ENCODE measurements at places on chromosomes 5 and 9.

DNA sequence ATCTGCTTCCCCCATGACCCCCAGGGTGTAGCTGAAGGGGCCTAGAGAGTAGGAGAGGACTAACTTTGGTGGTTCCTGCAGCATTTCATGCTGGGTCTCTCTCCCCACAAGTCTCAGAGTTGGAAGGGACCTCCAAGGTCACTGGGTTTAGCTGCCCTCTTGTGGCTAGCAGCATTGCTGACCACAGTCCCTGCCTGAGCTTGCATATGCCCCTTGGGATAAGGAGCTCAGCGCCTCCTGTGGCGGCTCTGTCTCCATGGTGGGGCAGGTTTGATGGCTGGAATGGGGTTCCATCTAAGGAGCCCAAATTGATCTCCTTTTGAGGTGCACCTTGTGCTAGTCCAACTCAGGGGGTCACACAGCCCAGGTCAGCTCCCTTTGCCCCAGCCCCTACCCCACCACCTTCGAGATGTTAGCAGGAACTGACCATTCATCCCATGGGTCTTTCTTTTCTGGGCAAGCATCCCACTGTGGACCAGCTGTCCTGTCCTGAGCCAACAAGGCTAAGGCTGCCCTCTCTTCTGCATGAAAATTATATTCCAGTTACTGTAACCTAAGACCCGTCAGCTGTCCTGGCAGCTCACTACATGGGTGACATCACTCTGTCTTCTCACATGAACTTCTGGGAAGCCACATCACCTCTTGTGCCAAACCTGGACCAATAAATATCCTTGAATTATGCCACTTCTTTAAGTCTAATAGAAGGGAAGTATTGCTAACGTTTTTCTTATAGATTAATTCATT is 196.2 kb downstream of the HSPA4 start:
- no peaks in the 10 kb centered on the region for H3K36me3 ChIP-seq
- H3K27ac ChIP-seq = no peak overlapping the region
- no peaks in the 10 kb centered on the region for H3K27me3 ChIP-seq
- peak; percentile 47 for DNase-seq

DNA sequence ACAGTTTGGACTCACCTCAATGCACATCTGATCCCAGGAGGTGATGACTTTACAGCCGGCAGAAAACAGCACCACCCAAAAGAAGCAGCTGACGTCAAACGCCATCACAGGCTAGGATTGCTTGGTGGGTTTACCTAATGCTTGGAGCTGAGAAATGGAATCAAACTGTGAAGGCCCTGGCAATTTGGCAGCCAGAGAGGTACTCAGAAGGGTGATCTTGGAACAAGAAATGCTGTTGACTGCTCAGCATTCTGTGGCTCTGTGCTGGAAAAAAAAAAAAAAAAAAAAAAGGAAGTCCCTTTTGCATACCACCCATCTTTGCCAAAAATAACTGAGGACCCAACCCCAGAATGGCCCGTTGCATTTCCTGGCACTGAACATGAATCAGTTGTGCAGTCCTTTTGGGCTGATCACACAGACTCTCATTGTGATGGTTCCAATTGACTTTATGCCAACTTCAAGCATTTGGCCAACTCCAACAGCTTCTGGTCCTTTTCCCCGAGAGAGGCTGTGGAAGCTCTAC is at the start of gene CD180:
Gene CD180, minus strand, starts transcription at position 263 of the 523 bp plus-strand sequence. Its CDS starts 158 bp downstream, at position 105.
- DNase-seq = no peak
- H3K4me1 ChIP-seq = no peaks in the 10 kb centered on the region
- no peak within 1 kb of the TSS for H3K27ac ChIP-seq
- no peaks in the 10 kb centered on the region for H3K27me3 ChIP-seq

DNA sequence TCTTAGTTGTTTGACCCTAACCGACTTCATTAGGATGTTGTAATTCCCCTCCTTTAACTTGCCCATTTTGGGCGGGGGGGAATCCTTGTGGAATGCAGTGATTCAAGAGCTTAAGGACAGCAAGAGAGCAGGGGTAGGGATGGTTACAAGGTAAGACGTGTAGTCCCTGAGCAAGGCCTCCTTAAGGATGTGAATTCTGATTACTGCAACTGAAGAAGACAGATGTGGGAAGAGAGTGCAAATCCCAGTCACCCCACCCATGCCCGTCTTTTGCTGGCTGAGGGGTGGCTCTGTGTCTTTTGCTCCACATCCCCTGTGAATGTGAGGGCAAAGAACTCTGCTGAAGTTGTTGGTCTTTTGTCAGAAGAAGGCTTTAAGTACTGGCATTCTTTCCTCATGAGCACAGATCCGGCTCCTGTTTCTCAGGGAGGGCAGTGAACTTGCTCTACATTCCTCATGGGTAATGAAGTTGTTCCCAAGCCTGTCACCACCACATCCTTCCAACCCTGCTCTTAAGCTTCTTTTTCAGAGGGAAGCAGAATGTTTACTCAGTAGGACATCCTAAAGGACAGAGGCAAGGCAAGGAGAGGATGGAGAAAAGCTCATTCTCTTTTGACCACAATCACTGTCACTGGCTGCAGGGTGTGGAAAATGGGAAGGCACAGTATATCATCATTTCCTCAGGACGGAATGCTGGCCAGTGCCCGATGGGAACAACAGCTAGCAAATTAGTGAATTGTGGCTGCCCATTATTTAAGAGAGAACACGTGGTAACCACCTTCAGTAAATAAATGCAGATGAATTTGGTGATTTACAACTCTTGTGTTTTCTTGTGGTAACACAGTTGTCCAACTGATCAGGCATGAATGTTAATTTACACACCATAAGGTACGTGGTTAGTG is 61.5 kb downstream of the RAI14 start:
- H3K4me3 ChIP-seq = no peak overlapping the region
- no peaks in the 10 kb centered on the region for H3K27me3 ChIP-seq
- peak; percentile 25 for DNase-seq
- H3K36me3 ChIP-seq = no peaks in the 10 kb centered on the region

- DNase-seq = no peak
- H3K27ac ChIP-seq = no peak overlapping the region
- no peaks in the 10 kb centered on the region for H3K4me1 ChIP-seq
- no peak overlapping the region for H3K4me3 ChIP-seq
- 0 out of 2 replicates have a peak, but pooled peaks cover 4% of the 10 kb centered on the region for H3K36me3 ChIP-seq
Observed at GRCh38 chr5:78112931-78113330, 181.6 kb downstream of the AP3B1 start.

- H3K36me3 ChIP-seq = no peaks in the 10 kb centered on the region
- no peaks in the 10 kb centered on the region for H3K27me3 ChIP-seq
- DNase-seq = no peak
- H3K4me3 ChIP-seq = no peak overlapping the region
- H3K4me1 ChIP-seq = peaks cover 2% of the 10 kb centered on the region
- no peak overlapping the region for H3K27ac ChIP-seq
Observed at GRCh38 chr5:59760785-59761348, 132.7 kb downstream of the PDE4D start.

DNA sequence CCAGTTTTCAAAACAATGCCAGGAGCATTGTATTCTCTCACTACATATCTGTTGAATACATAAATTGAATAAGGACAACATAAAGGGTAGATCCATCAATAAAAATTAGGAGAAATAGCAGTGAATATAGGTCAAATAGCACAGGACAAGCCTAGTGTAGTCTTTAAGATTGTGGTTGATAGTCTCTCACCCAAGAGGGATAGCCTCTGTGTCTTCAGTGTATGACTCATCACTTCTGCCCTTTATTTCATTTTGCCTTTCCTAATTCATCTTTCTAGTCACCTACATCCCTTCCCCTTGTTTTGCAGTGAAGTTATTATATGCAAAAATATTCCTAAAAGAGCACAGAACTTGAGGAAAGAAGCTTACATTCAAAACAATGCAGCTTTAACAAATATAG is 335.0 kb upstream of the TUSC1 start:
- no peak overlapping the region for H3K4me3 ChIP-seq
- no peaks in the 10 kb centered on the region for H3K4me1 ChIP-seq
- no peak for DNase-seq
- H3K27ac ChIP-seq = no peak overlapping the region
- no peaks in the 10 kb centered on the region for H3K36me3 ChIP-seq

- H3K27me3 ChIP-seq = no peaks in the 10 kb centered on the region
- H3K36me3 ChIP-seq = no peaks in the 10 kb centered on the region
- no peaks in the 10 kb centered on the region for H3K4me1 ChIP-seq
- no peak overlapping the region for H3K27ac ChIP-seq
- no peak for DNase-seq
- H3K4me3 ChIP-seq = no peak overlapping the region
Observed at GRCh38 chr5:62342476-62342837, 36.5 kb downstream of the KIF2A start.

- H3K27ac ChIP-seq = no peak overlapping the region
- no peak overlapping the region for H3K4me3 ChIP-seq
- H3K27me3 ChIP-seq = no peaks in the 10 kb centered on the region
Observed at GRCh38 chr9:28620011-28620410, 1046.7 kb upstream of the C9orf72 start.

- H3K27ac ChIP-seq = no peak overlapping the region
- no peak for DNase-seq
- peaks cover 5% of the 10 kb centered on the region for H3K36me3 ChIP-seq
- H3K4me1 ChIP-seq = peaks cover 4% of the 10 kb centered on the region
- H3K27me3 ChIP-seq = no peaks in the 10 kb centered on the region
Observed at GRCh38 chr5:139271201-139272027, 22.1 kb upstream of the MATR3 start.

- no peak overlapping the region for H3K4me3 ChIP-seq
- H3K27ac ChIP-seq = no peak overlapping the region
- H3K36me3 ChIP-seq = no peaks in the 10 kb centered on the region
- no peaks in the 10 kb centered on the region for H3K4me1 ChIP-seq
- no peaks in the 10 kb centered on the region for H3K27me3 ChIP-seq
- no peak for DNase-seq
Observed at GRCh38 chr5:54703565-54704255, 186.2 kb downstream of the SNX18 start.

- no peak for DNase-seq
- no peaks in the 10 kb centered on the region for H3K27me3 ChIP-seq
- H3K27ac ChIP-seq = no peak overlapping the region
- H3K4me3 ChIP-seq = no peak overlapping the region
- no peaks in the 10 kb centered on the region for H3K4me1 ChIP-seq
- no peaks in the 10 kb centered on the region for H3K36me3 ChIP-seq
Observed at GRCh38 chr5:2631758-2632157, 119.7 kb downstream of the IRX2 start.

GRCh38 chr9:97386733-97387503 is 25.0 kb upstream of the TDRD7 start:
- H3K4me3 ChIP-seq = no peak overlapping the region
- peak; percentile 70 for DNase-seq
- H3K36me3 ChIP-seq = no peaks in the 10 kb centered on the region
- H3K27ac ChIP-seq = no peak overlapping the region
- peaks cover 5% of the 10 kb centered on the region for H3K4me1 ChIP-seq

GRCh38 chr5:176904276-176904675 is 5.1 kb upstream of the HK3 start:
- no peak for DNase-seq
- no peak overlapping the region for H3K4me3 ChIP-seq
- H3K27me3 ChIP-seq = no peaks in the 10 kb centered on the region
